NK-92 treated with Interleukin-12 subunit alpha and Interleukin-12 subunit beta, amount 100 ng/mL, for 24 hours (cell line): ENCODE measurements at places on chromosomes 11 and 22.

DNA sequence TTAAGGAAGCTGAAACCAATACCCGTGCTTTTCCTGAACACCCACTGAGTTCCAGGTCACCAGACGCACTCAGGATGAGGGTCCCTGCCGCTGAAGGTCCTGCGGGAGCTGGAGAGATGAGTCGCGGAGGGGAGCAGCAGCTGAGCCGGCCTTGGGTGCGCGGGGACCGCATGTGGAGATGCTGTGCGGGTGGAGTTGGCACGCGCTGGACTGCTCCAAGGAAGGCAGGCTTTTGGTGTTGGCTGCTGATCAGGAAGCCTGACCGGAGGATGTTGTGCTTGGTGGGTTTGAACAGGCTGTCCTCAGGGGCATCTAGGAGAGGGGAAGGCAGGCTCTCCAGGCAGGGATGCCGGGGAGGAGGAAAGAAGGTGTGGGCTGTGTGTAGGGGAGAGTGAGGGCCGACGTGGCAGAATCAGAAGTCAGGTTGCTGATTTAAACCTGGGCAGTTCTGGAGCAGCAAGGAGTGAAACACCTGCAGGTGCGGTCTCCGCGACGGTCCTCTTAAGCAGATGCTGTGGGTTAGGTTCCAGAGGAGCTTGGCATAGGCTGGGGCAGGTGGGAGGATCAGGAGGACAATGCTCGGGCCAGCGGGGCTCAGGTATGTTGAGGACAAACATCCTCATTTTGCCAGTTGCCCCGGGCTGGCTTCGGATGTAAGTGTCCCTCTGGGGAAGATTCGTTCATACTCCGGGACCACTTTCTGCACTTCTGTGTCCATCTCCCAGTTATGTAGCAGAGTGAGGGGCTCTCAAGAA is 197.5 kb upstream of the B3GAT1 start:
- no peak for DNase-seq

DNA sequence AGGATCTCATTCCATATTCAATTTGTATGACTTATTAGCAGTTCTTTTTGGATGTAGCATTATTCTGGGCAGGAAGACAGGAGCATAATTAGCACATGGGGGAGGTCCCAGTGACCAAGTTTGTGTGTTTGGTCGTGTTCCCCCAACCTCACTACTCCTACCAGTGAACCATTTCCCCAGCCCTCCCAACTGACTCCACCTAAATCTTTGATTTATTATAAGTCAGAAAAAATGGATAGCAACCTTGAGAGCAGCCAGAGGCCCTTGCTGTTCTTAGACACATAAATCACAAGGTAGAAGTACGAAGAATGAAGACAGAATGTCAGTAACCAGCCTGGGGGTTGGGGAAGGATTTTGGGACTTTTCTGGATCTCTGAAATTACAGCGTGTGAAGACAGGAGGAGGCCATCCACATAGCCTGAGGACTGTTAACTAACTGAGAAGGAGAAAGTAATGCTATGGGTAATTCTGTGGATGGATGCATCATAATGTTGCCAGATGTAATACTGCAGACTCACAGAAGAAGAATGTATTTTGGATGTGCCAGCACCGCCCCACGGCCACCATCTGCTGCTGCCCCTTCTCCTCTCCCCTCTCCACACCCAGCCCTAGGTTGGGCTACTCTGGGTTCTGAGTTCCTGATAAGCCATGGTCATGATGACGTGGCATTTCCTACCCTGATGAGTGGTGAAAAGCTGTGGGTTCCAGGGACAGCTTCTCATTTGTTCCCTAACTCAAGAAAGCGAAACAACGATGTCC is 124.3 kb upstream of the TTC12 start:
- no peak for DNase-seq

GRCh38 chr11:41245704-41246398 is 213.6 kb downstream of the LRRC4C start:
- DNase-seq: no peak

DNA sequence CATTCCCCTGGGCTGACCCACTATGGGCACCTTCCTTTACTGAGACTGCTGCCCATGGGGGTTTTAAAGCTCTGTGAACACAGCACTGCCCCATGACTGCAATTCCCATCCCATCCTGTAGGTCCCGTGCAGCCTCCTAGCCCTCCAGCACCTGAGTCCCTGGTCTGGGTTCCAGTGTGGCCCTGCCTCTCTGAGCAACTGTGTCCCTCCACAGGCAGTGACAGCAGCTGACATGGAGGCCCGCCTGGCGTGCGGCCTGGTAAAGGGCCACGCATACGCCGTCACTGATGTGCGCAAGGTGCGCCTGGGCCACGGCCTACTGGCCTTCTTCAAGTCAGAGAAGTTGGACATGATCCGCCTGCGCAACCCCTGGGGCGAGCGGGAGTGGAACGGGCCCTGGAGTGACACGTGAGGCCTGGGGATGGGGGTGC is 12.6 kb downstream of the OMP start:
- no peak for DNase-seq

- DNase-seq: no peak
Measured at GRCh38 chr11:46952553-46952952, 16.0 kb downstream of the CSTPP1 start.

- no peak for DNase-seq
Measured at GRCh38 chr11:16871368-16871767, 132.9 kb downstream of the C11orf58 start.

DNA sequence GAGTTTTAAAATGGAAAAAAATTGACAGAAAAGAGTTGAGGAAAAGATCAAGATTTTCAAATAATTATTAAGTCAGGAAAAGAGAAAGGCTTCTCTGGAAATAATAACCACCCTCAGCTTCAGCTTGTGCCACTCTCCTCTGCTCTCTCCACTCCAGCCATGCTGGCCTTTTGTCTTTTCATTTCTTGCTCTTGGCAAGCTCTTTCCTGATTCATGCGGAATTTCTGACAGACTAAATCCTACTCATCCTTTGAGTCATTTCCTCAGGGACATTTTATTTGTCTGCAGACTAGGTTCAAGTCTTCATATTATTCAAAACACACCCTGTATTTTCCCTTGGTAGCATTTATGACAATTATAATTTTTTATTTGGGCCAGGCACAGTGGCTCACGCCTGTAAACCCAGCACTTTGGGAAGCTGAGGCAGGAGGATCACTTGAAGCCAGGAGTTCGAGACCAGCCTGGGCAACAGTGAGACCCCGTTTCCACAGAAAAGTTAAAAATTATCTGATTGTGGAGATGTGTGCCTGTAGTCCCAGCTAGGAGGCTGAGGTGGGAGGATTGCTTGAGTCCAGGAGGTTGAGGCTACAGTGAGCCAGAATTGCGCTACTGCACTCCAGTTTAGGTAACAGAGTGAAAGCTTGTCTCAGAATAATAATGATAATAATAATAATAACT is 7.8 kb upstream of the P4HA3 start:
- DNase-seq: no peak

DNA sequence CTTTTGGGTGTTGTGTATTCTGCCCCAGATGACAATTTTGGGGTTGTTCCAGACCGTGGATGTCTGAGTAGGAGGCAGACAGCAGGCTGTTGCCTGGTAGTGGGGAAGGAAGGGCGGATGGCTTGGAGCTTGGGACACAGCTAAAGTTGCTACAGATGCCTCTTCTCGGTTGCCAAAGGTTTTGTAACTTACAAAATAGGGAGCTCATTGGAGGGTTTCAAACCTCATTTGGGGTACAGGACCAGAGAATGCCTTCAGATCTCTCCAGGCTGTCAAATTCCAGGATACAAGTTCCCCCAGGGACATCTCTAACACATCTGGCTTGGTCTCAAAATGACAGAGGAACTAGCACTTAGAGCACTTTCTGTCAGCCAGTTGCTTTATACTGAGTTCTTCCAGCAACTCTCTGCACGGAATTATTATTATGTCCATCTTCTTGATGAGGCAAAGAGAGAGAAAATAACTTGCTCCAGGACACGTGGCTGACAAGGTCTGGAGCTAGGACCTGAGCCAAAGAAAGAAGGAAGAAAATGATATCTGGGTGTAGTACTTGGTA is 56.0 kb downstream of the SLC1A2 start:
- no peak for DNase-seq

GRCh38 chr11:119100994-119101758 is 477 bp downstream of the DPAGT1 start:
- peak; percentile 58 for DNase-seq

DNA sequence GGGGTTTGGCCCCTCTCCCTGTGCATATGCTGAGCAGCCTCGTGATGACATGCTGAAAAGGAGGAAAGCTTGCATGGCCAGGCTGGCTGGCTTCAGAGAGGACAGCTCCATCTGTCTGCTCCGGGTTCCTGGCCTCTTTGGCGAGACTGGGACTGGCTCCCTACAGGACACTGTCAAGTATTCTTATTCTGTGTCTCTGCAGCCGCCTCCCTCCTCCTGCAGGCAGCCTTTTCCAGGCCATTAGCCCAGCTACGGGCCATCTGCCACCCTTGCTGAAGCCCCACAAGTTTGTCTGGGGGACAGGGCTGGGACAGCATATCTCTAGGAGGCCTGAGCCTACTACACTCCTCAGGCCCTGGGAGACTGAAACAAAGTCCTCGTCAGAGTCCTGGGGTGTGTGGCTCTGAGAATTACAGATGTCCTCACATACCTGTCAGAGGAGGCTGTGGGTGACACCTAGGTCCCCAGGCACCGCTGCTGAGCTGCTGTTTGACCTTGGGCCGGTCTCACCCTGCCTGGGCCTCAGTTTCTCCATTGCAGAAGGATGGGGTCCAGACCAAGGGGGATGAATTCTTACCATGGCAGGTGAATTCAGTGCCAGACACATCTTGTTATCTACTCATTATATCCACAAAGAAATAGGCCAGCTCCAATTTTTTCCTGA is 11.0 kb downstream of the MRGPRG start:
- no peak for DNase-seq

- no peak for DNase-seq
Measured at GRCh38 chr11:93570759-93571413, 27.7 kb upstream of the SMCO4 start.

DNA sequence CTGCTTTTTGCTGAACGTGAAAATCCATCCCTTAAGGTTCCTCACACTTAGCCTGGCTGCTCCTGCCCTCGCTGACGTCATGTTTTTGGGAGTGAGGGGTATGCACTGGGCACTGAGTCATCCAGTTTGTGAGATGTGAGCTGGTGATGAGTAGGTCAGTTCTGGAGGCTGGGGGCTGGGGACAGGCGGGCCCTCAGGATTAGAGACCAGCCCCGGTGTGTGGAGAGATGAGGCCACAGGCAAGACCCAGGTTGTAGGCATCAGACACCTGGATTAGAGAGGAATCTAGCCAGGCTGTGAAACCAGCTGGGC is 9.2 kb downstream of the KCNC1 start:
- DNase-seq: no peak

GRCh38 chr11:83471831-83472727 is 185.9 kb upstream of the CCDC90B start:
- no peak for DNase-seq

GRCh38 chr11:111520560-111520959 is 6.0 kb downstream of the HOATZ start:
- no peak for DNase-seq

DNA sequence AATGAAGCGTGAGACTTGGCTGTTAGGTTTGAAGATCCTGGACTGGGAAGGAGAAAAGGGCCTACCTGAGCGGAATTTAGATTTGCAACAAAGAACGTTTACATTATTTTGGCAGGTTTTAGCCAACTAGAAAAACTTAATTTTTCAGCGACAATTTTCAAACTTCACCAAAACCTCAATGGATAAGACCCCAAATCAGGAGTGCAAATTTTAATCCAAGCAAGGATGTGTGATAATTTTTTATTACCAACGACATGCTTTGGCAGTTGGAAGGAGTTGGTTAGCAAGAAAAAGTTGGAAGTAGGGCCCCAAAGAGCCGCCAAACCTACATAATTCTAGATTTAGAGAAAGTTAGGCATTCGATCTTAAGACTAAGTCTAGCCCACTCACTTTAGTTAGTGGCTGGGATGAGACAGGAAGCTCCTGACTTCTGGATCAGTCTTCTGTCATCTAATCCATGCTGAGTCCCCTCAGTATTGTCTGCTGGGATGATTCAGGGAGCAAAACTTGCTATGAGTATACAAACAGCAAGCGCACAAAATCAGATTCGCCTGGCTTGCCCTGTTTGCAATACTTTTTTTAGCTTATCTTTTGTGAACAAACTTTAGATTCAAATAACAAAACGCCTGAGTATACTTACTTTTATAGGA is 787 bp upstream of the RDX start:
- no peak for DNase-seq

- no peak for DNase-seq
Measured at GRCh38 chr11:89490981-89491690, at the start of gene NOX4. NOX4 (minus strand) TSS chr11:89491375; CDS start chr11:89491246, 129 bp downstream.

- DNase-seq: no peak
Measured at GRCh38 chr11:134730561-134731212, 318.6 kb upstream of the B3GAT1 start.

GRCh38 chr11:71209656-71210055 is 42.7 kb downstream of the SHANK2 start:
- DNase-seq: no peak

DNA sequence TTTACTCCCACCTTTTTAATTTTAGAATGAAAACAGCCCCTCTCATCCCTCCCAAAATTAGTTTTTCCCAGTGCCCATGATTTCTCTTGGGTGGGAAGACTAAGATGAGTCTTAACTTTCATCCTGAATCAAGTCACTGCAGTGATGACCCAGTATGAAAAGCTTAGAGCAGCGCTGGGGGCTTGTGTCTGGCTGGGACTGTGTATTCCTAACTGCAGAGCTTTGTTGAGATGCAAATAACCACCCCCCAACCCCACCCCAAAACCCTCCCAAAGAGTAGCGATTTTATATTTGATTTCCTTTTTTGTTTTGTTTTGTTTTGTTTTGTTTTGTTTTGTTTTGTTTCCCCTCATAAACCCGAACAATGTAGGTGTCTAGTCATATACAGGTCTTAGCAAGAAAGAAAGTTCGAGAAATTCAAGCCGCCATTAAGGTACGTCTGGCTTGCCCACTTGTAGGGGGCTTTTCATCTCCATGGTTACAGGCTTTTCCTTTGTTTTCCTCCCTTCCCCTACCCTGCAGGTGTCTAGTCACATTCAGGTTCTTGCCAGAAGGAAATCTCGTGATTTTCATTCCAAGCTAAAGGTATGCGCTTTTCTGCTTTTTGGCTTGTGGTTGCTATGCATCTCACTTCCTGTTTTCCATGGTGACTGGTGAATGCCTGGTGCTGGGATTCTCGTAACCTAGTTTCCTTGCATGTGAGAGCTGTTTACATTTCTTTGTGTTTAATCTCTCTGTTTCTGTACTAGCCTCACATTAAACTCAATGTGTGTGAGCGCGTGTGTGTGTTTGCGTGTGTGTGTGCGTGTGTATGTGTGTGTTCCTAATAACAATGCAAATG is 144.6 kb upstream of the RASSF10 start:
- DNase-seq: no peak

DNA sequence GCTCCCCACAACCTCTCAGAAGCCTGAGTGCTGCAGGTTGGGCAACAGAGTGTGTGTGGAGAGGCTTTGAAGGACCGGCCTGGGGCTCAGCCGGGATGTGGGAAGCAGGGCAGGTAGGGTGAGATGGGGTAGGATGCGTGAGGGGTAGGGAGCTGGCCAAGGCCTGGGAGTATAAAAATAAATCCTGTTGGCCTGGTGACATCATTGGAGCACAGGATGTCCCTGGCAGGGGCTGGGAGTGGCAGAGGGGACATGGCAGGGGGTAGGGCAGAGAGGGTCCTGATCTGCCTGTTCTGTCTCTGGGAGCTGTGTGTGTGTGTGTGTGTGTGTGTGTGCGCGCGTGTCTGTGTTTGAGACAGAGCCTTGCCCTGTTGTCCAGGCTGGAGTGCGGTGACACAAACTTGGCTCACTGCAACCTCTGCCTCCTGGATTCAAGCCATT is 28.6 kb downstream of the TEF start:
- DNase-seq: no peak
